ENCODE measurements at places on chromosomes 4 and X. TPM values are rescaled to one million over a fixed set of nuclear protein-coding genes. Genes with fewer than 3 reads are reported as not detected.

- peak; percentile 79 for DNase-seq
These were observed at the start of gene PLS3 for GRCh38 chrX:115560978-115561604. PLS3 (plus strand) TSS chrX:115561174; CDS start chrX:115610251, 49,077 bp downstream.

DNA sequence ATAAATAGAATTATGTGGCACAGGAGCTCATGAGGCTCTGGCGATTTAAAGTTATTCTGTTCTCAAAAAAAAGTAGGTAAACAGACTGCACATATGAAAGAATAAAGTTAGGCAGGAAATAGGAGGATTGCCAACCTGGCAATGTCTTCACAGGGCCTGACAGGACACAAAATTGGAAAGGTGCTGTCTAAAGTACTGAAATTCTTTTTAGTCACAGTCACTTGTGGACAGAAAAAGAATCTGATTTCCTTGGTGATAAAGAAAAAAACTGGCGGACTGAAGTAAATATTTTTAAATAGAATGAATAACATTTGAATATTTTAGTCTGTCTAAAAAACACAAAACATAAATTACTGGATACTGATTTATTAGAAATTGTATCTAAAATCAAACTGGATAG is 124.4 kb downstream of the VEGFC start:
- DNase-seq = no peak

- peak; percentile 85 for DNase-seq
These were observed 95.6 kb downstream of the AFAP1 start for GRCh38 chr4:7843831-7844593.

GRCh38 chr4:144296941-144297340 is 156.4 kb upstream of the GYPA start:
- no peak for DNase-seq

Gene PNCK
- 4.4 TPM for total RNA-seq

Gene FAM9C
- total RNA-seq = not detected

DNA sequence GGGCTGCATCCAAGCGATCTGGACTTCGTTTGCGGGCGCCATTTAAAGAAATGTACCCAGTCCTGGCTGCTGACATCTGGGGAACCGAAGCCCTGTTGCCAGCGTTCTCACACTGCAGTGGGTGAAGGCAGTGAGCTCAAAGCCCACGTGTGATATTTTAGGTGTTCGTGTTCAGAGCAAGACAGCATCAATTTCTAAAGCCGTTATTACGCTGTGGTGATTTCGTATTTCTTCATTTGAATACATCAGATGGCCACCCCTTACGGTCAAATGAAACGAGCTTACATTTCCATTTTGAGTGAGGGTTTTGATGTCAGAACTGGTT is 376 bp upstream of the C4orf36 start:
- no peak for DNase-seq

DNA sequence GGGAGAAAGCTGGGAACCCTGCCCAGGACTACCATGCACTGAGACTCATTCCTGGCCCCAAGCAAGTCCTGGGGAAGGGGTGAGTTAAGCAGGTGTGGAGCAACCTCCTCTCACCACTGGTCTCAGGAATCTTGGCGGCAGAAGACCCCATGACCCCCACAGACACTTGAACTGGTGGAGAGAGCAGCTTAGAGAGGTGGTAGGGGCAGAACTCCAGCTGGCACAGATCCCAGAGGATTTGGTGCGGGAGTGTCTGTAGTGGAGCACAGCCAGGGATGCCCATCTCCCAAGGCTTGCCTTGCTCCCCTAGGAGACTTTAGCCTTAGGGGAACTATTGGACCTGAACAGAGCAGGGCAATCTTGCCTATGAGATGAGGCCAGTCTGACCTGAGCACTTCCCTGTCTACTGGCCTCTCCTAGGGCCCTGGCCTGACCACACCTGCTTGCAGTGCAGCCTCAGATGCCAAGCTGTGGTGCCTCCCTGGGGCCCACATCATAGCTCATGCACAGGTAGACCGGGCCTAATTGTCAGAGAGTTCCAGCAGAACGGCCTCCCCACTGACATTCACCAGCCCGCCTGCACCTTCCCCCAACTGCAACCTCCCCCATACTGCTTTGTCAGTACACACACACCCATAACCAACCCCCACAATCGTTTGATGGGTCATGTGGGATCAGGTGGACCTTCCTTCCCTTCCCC is 78.0 kb downstream of the NAA11 start:
- no peak for DNase-seq

GRCh38 chr4:33334416-33334815 is 2614.2 kb downstream of the PCDH7 start:
- DNase-seq = no peak

Gene FREM3
- not detected for total RNA-seq

GRCh38 chr4:140020457-140021361 is 133.3 kb downstream of the MAML3 start:
- no peak for DNase-seq

- no peak for DNase-seq
These were observed 12.7 kb upstream of the CD38 start for GRCh38 chr4:15765391-15765790.

DNA sequence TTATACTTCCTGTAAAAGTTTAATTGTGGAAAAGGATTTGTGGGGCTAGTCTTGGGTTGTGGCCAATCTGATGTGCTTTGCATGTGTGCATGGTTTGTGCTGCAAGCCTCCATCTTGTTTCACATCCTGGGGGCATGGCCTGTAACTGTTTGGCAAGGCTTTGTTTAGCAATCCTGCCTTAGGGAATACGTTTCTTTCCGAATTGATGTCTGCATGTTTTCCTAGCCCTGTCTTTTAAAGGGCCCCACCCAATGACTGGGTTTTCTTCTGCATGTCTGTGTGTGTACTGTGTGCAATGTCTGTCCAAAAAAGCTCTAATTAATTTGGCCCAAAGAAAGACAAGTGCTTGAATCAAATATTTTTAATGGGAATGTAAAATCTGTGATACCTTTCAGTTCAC is 74.6 kb upstream of the MID1IP1 start:
- DNase-seq = peak; percentile 26

Gene PITX2
- total RNA-seq = 5.7 TPM

GRCh38 chrX:111352424-111352823 is 59.6 kb downstream of the DCX start:
- DNase-seq = peak; percentile 75

Gene MAGEC2
- 77.8 TPM for total RNA-seq

DNA sequence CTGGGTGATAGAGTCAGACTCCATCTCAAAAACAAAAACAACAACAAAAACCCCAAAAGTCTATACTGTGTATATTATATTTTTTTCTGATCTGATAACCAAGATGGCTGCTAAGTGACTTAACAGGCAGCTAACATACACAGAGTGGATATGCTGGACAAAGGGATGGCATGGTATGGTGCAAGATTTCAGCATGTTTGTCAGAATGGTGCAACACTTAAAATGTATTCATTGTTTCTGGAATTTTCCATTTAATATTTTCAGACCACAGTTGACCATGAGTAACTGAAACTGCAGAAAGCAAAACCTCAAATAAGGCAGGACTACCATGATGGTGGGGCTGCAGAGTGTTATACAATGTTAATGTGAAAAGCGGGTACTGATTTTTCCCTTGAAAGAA is 6.1 kb upstream of the BOD1L1 start:
- DNase-seq = no peak

DNA sequence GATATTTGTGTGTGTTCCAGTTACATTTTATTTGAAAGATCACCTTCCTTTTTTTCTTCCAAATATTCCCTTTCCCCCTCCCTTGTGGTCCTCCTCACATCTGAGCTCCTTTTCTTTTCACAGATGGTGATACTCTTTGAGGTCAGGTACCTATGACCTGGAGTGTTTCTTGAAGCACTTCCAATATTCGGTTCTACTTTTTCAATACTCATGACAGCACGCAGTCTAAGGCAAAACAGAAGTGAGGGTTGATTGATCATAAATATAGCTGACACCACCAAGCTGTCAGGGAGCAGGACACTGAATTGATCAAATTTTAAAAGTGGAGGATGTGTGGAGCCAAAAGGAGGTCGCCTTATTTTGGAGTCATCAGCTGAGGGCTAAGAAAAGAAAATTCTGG is 334.4 kb upstream of the MAGEB2 start:
- no peak for DNase-seq

Gene ARSD
- total RNA-seq = 9.0 TPM

- DNase-seq = peak; percentile 38
These were observed 55.4 kb downstream of the MAML3 start for GRCh38 chr4:140098455-140099160.

DNA sequence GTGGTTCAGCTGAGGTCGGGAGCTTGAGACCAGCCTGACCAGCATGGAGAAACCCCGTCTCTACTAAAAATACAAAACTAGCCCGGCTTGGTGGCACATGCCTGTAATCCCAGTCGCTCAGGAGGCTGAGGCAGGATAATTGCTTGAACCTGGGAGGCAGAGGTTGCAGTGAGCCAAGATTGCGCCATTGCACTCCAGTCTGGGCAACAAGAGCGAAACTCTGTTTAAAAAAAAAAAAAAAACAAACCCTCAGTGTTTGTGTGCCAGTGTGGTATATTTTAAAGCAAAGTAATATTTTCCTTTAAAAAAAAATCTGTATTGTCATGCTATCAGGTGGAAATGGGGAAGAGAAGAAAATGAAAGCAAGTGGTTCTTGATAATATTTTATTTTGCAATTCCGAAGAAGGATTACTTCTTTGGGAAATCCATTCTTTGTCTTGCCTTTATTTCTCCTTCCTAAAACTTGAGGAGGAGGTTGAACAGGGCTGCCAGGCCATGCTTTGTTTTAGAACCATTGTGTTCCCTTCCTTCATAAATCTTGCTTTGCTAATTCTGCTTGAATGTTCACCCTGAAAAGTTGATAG is 14.4 kb downstream of the ALG13 start:
- no peak for DNase-seq

DNA sequence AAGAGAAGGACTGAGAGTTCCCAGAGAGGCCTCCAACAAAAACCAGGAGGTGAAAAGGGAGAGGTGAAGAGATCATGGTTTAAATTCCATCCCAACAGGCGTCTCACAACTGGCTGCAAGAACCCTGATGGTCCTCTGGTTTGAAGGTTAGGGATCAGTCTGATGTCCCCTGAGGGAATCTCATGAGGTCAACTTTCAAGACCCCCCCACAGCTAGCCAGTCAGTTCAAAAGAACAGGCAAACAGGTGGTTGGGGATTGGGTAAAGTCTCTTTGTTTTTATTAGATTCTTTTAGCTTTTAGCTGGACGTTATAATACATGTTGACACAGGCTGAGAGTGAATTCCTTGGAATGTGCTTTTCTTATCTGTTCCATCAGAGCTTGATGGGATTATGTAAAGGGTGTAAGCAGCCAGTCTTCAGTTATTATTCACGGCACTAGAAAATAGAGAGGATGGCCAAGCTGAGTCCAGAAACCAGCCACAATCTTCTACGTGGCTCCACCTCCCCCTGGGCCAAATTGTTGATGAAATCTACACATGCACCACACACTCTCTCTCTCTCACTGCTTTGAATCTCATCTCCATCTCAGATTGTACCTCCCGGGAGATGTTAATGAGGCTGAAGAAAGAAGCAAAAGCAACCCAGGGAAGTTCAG is 20.8 kb downstream of the ENPP6 start:
- no peak for DNase-seq

Gene ADGRG4
- total RNA-seq = not detected

- peak; percentile 17 for DNase-seq
These were observed 8.0 kb upstream of the ODAPH start for GRCh38 chr4:75547647-75548387.

Gene APEX2
- total RNA-seq = 30.0 TPM

- no peak for DNase-seq
These were observed 26.0 kb downstream of the ADH4 start for GRCh38 chr4:99117876-99118693.

Gene FAM47E
- total RNA-seq = 3.9 TPM

DNA sequence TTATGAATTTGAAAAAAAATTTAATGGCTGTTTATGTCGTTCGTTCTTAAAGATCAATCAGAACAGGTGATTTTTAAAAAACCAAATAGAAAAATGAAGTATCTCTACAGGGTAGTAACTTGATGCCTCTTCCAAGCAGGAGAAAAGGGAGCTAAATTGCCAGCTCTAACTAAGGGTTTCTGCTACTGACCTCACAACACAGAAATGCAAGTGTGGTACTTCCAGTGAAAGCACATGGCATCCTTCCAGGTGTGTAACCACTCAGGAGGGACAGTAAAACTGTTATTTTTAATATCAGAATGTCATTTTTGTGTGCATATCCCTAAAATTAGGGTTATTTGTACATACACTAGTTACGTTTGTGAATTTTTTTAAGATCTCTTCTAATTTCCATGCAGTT is 116.8 kb upstream of the ZCCHC13 start:
- no peak for DNase-seq

DNA sequence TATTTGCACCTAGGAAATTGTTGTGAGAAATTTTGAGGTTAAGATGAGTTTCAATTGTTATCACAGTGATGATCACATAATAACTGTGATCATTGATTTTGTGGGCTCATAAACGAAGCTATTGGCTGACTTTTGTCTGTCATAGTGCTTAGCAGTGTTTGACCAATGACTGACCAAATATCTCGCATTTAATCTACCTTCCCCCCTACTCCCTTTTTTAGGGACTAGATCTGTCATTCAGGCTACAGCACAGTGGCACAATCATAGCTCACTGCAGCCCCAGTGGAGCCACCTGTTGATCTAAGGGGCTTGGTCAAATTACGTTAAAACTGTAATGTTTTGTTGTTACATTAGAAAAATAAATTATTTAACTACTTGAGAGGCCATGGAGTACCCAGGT is 1.5 kb downstream of the FUNDC2 start:
- DNase-seq = no peak
